ENCODE measurements at places on chromosomes 3 and 15. TPM values are rescaled to one million over a fixed set of nuclear protein-coding genes. Genes with fewer than 3 reads are reported as not detected.

The SLC27A2 gene
- total RNA-seq, result 37.6 TPM

The NKIRAS1 gene
- total RNA-seq, result 13.8 TPM

The AGTR1 gene
- total RNA-seq, result 89.2 TPM

The SPATA12 gene
- not detected for total RNA-seq

GRCh38 chr15:89740137-89740536 lies 10.9 kb downstream of the MESP1 start:
- peak; percentile 34 for DNase-seq

GRCh38 chr15:25246641-25247406 lies 192.0 kb downstream of the UBE3A start:
- DNase-seq, result no peak
